ENCODE measurements at places on chromosomes 2 and 18. TPM values are rescaled to one million over a fixed set of nuclear protein-coding genes. Genes with fewer than 3 reads are reported as not detected.

- no peak for DNase-seq
- no peak overlapping the region for H3K4me3 ChIP-seq
- no peaks in the 10 kb centered on the region for H3K36me3 ChIP-seq
- H3K4me1 ChIP-seq, result peaks cover 2% of the 10 kb centered on the region
- no peak overlapping the region for H3K27ac ChIP-seq
Observed at GRCh38 chr2:147327613-147328012, 517.2 kb upstream of the ACVR2A start.

- peaks cover 6% of the 10 kb centered on the region for H3K4me1 ChIP-seq
- no peak overlapping the region for H3K27ac ChIP-seq
- H3K36me3 ChIP-seq, result no peaks in the 10 kb centered on the region
- DNase-seq, result no peak
Observed at GRCh38 chr18:55317864-55318263, 270.1 kb downstream of the TCF4 start.

GRCh38 chr18:80086281-80086680 is 22.8 kb upstream of the ADNP2 start:
- DNase-seq, result no peak
- H3K4me1 ChIP-seq, result no peaks in the 10 kb centered on the region
- no peaks in the 10 kb centered on the region for H3K27me3 ChIP-seq
- peaks cover 3% of the 10 kb centered on the region for H3K36me3 ChIP-seq
- no peak overlapping the region for H3K27ac ChIP-seq
- no peak overlapping the region for H3K4me3 ChIP-seq

Gene PCARE
- total RNA-seq, result 0.12 TPM

Gene NIF3L1
- total RNA-seq, result 14.7 TPM

Gene ASTL
- not detected for total RNA-seq

DNA sequence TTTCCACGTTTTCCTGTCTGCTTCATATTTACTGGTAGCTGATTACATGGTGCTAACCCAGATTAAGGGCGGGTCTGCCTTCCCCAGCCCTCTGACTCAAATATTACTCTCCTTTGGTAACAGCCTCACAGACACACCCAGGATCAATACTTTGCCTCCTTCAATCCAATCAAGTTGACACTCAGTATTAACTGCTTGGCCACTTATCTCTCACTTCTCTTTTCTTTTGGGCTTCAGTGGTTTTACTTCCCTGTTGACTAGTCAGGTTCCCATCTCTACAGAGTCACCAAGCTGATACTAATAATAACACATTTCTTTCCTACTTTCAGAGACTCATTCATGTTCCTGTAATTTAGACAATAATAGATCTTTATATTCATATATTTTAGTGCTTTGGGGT is 302.2 kb upstream of the MAP2 start:
- no peak overlapping the region for H3K27ac ChIP-seq
- no peak for DNase-seq
- H3K36me3 ChIP-seq, result no peaks in the 10 kb centered on the region
- no peaks in the 10 kb centered on the region for H3K4me1 ChIP-seq

Gene IER3IP1
- total RNA-seq, result 14.0 TPM

DNA sequence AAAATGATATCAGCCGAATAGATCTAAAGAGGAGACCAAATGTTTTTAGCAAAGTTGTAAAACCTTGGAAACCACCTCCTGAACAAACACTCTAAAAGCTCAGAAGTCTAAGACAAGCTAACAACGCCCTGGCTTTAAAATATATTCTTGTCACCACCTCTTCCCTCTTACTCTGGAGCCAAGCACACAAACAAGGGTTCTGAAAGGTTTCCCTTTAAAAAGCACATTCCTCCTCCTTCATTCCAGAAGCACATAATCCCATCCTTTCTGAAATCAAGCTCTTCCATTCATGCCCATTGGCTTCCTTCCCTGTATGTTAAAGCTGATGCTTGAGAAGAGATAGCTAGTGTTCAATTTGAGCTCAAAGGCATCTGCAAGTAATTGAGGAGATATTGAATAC is 382.0 kb downstream of the LNPK start:
- no peak overlapping the region for H3K4me3 ChIP-seq
- no peak for DNase-seq
- H3K27me3 ChIP-seq, result no peaks in the 10 kb centered on the region
- no peak overlapping the region for H3K27ac ChIP-seq

DNA sequence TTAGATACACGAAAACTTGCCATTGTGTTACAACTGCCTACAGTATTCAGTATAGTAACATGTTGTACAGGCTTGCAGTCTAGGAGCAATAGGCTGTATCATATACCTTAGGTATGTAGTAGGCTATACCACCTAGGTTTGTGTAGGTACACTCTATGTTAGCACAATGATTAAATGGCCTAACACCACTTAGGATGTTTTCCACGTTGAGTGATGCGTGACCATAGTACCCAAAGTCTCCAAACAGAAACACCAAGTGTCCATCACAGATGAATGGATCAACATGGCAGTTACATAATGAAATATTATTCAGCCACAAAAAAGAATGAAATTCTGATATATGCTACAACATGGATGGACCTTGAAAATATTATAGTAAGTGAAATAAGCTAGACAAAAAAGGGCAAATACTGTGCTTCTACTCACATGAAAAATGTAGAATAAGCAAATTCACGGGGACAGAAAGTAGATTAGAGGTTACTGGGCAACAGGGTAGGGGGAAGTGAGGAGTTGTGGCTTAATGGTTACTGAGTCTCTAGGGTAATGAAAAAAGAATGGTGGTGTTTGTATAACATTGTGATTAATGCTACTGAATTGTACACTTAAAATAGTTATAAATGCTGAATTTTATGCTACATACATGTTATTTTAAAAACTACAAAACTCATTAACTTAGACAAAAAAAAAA is 62.6 kb downstream of the TMEM131 start:
- H3K4me3 ChIP-seq, result no peak overlapping the region
- no peak overlapping the region for H3K27ac ChIP-seq
- H3K27me3 ChIP-seq, result no peaks in the 10 kb centered on the region
- no peaks in the 10 kb centered on the region for H3K36me3 ChIP-seq
- DNase-seq, result no peak

GRCh38 chr2:16069663-16069932 is 129.2 kb downstream of the MYCN start:
- no peaks in the 10 kb centered on the region for H3K27me3 ChIP-seq
- DNase-seq, result peak; percentile 35
- peak overlapping the region; percentile 76 for H3K27ac ChIP-seq

Gene UGT1A10
- not detected for total RNA-seq

DNA sequence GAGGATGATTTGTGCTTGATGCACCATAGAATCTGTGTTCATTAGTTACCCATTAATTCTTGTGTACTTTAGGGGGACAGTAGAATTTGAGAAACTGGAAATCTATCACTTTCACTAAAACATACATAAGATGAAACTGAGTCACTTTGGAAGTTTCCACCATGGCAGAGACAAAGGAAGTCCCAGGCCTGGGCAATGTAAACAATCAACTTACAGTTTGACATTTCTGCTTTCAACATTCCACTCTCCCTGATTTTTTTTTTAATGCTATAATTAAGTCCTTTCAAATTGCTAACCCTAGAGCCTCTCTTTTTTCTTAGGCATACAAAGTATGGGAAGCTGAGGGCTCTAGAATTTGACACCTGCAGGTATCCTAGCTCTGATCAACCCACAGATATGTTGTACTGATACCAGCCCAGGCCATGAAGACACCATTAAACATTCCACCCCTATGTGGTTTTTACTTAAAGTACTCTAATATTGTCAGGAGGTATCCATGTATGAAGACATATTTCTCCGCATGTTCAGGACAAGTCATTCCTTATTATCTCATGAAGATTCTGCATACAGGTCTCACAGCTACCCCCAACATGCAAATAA is 88.5 kb upstream of the GLS start:
- no peak overlapping the region for H3K4me3 ChIP-seq
- H3K4me1 ChIP-seq, result peaks cover 1% of the 10 kb centered on the region
- no peak overlapping the region for H3K27ac ChIP-seq
- no peaks in the 10 kb centered on the region for H3K27me3 ChIP-seq

- DNase-seq, result no peak
- H3K27me3 ChIP-seq, result no peaks in the 10 kb centered on the region
- no peak overlapping the region for H3K27ac ChIP-seq
- H3K36me3 ChIP-seq, result no peaks in the 10 kb centered on the region
Observed at GRCh38 chr2:25845843-25846505, 32.3 kb downstream of the ASXL2 start.

DNA sequence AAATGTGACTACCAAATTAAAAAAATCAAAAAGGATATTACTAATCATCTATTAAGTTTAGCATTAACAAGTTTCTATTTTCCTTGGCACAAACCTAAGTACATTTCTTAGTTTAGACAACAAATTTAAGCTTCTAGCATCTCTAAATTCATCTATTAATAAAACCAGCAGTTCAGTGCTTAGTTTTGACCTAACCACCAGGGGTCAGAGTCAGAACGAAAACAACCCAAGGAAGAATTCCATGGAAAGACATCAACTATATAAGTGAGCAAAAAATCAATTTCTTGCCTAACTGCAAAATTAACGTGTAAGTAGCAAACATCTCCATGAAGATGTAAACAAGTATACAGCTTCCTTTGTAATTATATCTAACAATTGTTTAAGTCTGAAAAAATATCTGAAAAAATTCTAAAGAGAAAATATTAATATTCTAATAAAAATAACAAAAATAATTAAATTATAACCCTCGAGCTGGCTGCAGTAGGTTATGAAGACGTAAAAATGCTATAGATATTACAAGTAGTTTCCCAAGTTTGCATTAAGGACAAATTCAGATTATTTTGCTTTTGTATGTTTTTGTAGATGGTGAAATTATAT is 83.7 kb downstream of the CERKL start:
- no peaks in the 10 kb centered on the region for H3K27me3 ChIP-seq
- no peak overlapping the region for H3K27ac ChIP-seq
- no peaks in the 10 kb centered on the region for H3K36me3 ChIP-seq
- H3K4me1 ChIP-seq, result no peaks in the 10 kb centered on the region
- H3K4me3 ChIP-seq, result no peak overlapping the region

GRCh38 chr2:27191070-27191829 is 20.6 kb upstream of the ATRAID start:
- no peak overlapping the region for H3K27ac ChIP-seq
- no peak overlapping the region for H3K4me3 ChIP-seq
- no peak for DNase-seq
- H3K36me3 ChIP-seq, result no peaks in the 10 kb centered on the region

DNA sequence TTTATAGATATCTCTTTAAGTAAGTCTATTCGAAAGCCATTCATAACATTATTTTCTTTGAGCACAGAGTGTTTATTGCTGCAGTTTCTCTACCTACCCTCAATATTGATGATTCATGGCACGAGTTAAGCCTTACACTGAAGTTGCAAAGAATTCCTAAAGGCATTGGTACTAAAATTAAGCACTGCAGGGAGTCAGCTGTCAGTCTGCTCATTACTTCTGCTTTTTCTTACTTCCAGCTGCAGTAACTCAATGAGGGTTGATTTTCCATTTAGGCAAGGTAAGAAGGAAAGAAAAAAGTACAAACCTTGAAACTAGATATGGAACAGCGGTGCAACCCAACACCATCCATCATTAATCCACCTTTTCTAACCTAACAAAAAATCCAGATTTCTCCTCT is 65.2 kb downstream of the RNF152 start:
- no peak for DNase-seq
- H3K4me3 ChIP-seq, result no peak overlapping the region
- H3K4me1 ChIP-seq, result peaks cover 2% of the 10 kb centered on the region
- no peaks in the 10 kb centered on the region for H3K36me3 ChIP-seq
- no peaks in the 10 kb centered on the region for H3K27me3 ChIP-seq

- no peaks in the 10 kb centered on the region for H3K4me1 ChIP-seq
- no peaks in the 10 kb centered on the region for H3K36me3 ChIP-seq
- no peak for DNase-seq
- no peak overlapping the region for H3K4me3 ChIP-seq
Observed at GRCh38 chr2:229434187-229434586, 163.1 kb upstream of the PID1 start.

GRCh38 chr2:212392043-212392442 is 146.6 kb downstream of the ERBB4 start:
- H3K4me3 ChIP-seq, result no peak overlapping the region
- H3K4me1 ChIP-seq, result no peaks in the 10 kb centered on the region
- DNase-seq, result no peak
- no peaks in the 10 kb centered on the region for H3K27me3 ChIP-seq

GRCh38 chr18:51038110-51038509 is 8.1 kb downstream of the SMAD4 start:
- H3K27ac ChIP-seq, result no peak overlapping the region
- H3K4me1 ChIP-seq, result peaks cover 21% of the 10 kb centered on the region
- no peak for DNase-seq
- no peaks in the 10 kb centered on the region for H3K27me3 ChIP-seq
- H3K4me3 ChIP-seq, result no peak overlapping the region

- H3K4me1 ChIP-seq, result no peaks in the 10 kb centered on the region
- no peak for DNase-seq
- H3K4me3 ChIP-seq, result no peak overlapping the region
- no peak overlapping the region for H3K27ac ChIP-seq
- H3K36me3 ChIP-seq, result no peaks in the 10 kb centered on the region
Observed at GRCh38 chr2:230226051-230226551, 565 bp downstream of the SP140 start.

Gene XDH
- not detected for total RNA-seq

DNA sequence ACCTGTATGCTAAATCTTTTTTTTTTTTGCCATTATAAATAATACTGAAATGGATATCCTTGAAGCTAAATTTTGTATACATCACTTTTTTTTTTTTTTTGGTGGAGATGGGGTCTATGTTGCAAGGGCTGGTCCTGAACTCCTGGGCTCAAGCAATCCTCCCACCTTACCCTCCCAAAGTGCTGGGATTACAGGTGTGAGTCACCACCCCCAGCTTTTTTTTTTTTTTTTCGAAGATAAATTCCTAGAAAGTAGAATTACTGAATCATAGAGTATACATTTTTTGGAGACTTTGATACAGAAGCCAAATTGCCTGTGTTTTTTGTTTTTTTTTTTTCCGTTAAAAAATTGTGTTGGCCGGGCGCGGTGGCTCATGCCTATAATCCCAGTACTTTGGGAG is 51.0 kb upstream of the MCFD2 start:
- H3K4me1 ChIP-seq, result peaks cover 18% of the 10 kb centered on the region
- H3K27ac ChIP-seq, result no peak overlapping the region
- DNase-seq, result no peak
- H3K4me3 ChIP-seq, result no peak overlapping the region

- H3K4me3 ChIP-seq, result no peak overlapping the region
- peaks cover 22% of the 10 kb centered on the region for H3K4me1 ChIP-seq
- H3K27me3 ChIP-seq, result no peaks in the 10 kb centered on the region
- peak overlapping the region; percentile 49 for H3K27ac ChIP-seq
- H3K36me3 ChIP-seq, result no peaks in the 10 kb centered on the region
- DNase-seq, result no peak
Observed at GRCh38 chr2:95386031-95386430, 16.5 kb upstream of the FAHD2A start.

Data from ovary (tissue), 10 donors.